ENCODE measurements at places on chromosomes 2 and 18. TPM values are rescaled to one million over a fixed set of nuclear protein-coding genes. Genes with fewer than 3 reads are reported as not detected.

GRCh38 chr2:122515731-122516290, 760.4 kb downstream of the TSN start:
- H3K4me3 ChIP-seq = no peak overlapping the region
- H3K27ac ChIP-seq = no peak overlapping the region
- no peaks in the 10 kb centered on the region for H3K27me3 ChIP-seq
- H3K36me3 ChIP-seq = no peaks in the 10 kb centered on the region
- no peak for DNase-seq

- no peak overlapping the region for H3K27ac ChIP-seq
- no peaks in the 10 kb centered on the region for H3K36me3 ChIP-seq
- H3K4me1 ChIP-seq = peaks cover 49% of the 10 kb centered on the region
- H3K4me3 ChIP-seq = no peak overlapping the region
- H3K27me3 ChIP-seq = no peaks in the 10 kb centered on the region
- DNase-seq = no peak
These were observed 53.9 kb downstream of the IL1R2 start for GRCh38 chr2:102045697-102046096.

DNA sequence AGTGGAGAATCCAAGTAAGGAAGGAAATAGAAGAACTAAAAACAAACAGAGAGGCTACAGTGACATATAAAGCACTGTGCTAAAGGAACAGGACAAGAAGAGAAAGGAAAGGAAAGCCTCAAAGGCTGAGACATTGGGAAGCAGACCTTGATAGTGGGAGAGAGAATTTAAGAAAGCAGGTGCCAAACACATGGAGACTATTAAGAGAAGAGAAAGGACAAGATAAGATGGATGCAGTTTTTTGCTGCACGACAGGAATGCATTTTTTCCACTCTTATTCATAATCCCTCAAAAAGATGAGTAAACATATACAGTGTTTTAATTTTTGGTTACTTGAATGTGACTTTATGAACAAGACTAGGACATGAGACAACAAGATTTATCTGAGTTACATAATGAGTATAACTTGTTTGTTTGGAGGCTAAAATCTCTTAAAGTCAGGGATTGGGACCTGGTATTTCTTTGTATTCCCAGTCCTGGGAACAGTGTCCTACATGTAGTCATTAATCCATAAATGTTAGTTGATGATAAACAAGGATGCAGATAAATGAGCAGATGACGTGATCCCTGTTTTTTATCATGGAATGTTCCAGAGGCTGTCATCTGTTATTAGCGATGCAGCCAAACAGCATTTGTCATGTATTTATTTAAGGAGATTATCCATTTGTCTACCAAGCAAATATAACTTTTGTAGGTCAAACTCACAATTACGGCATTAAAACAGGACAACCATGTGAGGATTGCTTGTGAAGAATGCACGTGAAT, 141.7 kb downstream of the DNER start:
- H3K4me3 ChIP-seq = no peak overlapping the region
- H3K36me3 ChIP-seq = no peaks in the 10 kb centered on the region
- H3K4me1 ChIP-seq = no peaks in the 10 kb centered on the region
- DNase-seq = no peak
- no peak overlapping the region for H3K27ac ChIP-seq
- no peaks in the 10 kb centered on the region for H3K27me3 ChIP-seq

The MYO5B gene
- 0.04 TPM for polyA plus RNA-seq

DNA sequence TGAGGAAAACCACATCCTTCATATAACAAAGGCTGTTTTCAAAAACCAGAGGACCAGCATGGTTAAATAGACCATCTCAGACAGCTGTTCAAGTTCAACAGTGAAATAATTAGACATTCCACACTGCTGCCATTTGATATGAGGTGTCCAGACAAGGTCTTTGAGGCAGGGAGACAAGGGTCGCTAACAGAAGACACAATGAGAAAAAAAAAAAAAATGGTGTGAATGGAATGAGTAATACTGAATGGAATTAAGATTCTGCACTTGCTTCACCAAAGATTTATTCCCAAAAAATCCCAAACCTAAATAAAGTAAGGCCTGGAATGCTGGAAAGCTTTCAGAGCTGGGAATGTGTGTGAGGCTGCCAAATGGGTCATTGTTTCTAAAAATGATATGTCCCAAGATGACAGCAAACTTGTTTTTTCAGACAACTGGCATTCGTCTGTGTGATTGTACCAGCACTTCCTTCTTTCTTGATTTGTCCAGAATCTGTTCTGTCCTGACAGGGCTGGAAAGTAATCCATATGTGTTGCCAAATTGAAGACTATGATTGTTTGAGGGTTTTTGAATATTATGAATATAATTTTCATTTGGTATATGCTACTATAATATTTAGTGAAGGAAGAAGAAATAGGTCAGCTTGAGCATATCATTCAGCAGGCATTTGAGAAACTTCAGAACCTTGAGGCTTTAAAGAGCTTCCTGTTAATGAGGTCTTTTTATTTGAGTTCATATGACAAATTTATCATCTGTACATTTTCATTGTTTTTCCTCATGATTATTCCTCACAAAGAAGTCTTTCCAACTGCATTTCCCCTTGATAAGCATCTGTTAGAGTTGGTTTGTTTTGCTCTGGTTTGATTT, 85.2 kb upstream of the ITGA4 start:
- no peaks in the 10 kb centered on the region for H3K36me3 ChIP-seq
- H3K27ac ChIP-seq = no peak overlapping the region
- H3K27me3 ChIP-seq = no peaks in the 10 kb centered on the region

DNA sequence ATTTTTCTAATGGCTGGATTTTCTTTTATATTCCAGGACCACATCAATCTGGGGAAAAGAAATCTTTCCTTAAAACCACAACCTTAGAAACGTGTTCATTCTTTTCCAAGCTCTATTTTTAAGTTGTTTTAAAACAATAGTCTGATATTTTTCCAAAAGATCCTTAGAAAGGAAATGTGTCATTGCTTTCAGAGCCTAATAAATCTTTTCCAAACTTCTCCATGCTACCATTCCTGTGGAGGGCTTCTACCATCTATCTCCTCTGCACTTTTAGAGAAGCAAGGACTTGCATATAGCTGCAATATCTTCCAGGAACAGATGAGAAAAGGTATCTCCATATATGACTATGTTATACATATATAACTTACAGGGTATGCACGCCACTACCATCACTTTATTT, 21.2 kb downstream of the WDFY1 start:
- H3K4me3 ChIP-seq = no peak overlapping the region
- no peak overlapping the region for H3K27ac ChIP-seq
- H3K36me3 ChIP-seq = no peaks in the 10 kb centered on the region

DNA sequence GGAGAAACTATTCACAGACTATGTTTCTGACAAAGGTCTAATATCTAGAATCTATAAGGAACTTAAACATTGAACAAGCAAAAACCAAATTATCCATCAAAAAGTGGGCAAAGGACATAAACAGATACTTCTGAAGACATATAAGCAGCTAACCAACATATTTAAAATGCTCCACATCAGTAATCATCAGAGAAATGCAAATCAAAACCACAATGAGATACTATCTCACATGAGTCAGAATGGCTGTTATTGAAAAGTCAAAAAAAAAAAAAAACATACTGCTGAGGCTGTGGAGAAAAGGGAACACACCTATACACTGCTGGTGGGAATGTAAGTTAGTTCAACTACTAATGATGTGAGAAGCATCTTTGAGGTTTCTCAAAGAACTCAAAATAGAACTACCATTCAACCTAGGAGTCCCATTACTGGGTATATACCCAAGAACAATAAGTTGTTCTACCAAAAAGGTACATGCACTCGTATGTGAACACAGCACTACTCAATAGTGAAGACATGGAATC, 220.4 kb upstream of the TFPI start:
- no peaks in the 10 kb centered on the region for H3K27me3 ChIP-seq
- no peak overlapping the region for H3K4me3 ChIP-seq
- H3K4me1 ChIP-seq = no peaks in the 10 kb centered on the region
- no peaks in the 10 kb centered on the region for H3K36me3 ChIP-seq

The ALLC gene
- polyA plus RNA-seq = not detected

DNA sequence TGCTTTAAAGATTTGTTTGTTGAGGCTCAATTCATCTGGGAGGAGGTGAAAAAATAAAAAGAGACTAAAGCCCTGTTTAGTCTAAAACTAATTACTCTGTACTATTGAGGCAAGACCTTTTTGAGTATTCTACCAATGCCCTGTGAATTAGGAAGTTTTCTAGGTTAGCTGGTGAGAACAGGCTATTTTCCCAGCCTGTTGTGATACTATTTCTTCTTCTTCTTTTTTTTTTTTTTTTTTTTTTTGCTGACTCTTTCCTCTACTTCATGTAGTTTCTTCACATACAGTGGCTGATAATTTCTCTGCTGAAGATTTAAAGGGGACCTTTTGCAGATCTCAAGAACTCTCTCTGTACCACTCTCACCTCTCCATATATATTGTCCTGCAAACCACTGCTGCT, 8.8 kb upstream of the TMEM87B start:
- no peaks in the 10 kb centered on the region for H3K36me3 ChIP-seq
- no peak for DNase-seq
- no peak overlapping the region for H3K27ac ChIP-seq
- peaks cover 9% of the 10 kb centered on the region for H3K4me1 ChIP-seq

DNA sequence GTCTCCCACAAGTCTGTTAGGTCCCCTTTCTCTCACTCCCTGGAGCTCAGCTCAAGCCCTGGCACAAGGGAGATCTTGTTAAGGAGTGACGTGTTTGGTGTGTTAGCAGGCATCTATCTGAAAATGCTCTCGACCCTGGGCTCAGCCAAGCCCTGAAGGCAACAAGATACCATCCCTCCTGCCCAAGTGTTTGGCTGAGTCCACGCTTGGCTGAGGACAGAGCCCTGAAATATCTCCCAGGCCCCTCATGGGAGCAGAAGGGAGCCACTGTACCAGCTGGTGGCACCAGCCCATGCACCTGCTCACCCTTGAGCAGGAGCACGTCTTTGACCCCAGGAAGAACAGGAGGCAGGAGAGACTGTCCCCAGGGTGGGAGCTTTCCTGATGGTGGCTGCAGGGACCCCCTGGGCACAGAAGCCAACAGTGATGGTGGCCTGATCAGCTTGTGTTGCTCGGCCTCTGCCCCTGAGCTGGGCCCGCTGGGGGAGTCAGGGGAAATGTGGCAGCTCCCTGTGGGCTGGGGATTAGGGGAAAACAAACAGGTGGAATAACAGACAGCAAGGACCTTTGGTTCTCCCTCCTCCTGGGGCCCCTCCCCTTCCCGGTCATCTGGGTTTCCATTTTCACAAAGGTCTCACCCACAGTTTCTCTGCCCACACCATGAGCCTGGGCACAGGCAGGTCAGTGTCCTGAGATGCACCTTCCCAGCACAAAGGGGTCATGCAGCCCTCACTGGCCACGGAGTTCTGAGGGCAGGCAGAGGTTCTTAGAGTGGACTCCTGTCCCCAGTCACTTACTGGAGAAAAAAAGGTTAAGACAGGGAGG, 91.6 kb downstream of the RHOB start:
- no peaks in the 10 kb centered on the region for H3K4me1 ChIP-seq
- H3K4me3 ChIP-seq = no peak overlapping the region
- no peak overlapping the region for H3K27ac ChIP-seq
- DNase-seq = no peak

The PRSS56 gene
- not detected for polyA plus RNA-seq

The EML6 gene
- polyA plus RNA-seq = not detected

DNA sequence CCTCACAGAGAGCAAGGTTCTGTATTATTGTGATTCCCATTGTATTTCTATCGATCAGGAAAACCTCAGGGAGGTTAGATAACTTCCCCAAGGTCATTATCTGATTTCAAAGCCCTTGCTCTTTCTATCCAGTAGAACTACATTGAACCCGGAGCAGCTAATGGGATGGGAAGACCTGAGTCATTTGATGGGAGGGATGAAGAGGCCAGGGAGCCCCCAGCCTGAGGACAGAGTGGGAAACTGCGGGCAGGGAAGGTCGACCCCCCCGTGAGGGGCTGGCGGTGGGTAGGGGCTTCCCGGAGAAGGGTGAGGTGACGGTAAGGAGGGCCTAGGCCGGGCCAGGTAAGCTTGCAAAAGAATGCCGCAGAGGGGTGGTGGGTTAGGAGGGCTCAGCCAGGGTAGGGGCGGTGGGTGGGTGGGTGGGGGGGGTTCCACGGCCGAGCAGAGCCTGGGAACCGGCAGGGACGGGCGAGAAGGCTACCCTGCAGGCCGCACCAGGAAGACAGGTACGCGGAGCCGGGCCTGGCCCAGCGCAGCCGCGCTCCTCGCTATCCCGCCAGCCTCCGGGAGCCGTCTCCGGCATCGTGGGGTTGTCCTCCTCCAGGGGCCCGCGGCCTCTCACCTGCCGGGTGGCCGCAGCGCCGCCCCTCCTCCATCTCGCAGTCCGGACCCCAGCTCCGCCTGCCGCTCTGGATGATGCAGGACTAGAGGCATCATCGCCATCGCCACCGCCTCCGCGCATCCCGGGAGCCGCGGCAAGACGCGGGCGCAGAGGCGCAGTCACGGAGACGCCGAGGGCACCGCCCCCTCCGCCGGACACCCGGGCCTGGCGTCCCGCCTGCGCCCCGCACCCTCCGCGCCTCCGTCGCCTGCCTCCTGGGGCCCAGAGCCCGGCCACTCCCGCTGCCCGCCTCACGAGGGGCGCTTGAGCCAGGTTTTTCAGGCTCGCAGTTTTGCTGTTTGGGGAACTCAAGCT, at the start of gene GPR75:
GPR75 (minus strand) TSS at position 762 of the 976 bp plus-strand sequence. CDS start 5,211 bp downstream, outside the sequence.
- peaks cover 34% of the 10 kb centered on the region for H3K36me3 ChIP-seq
- no peaks in the 10 kb centered on the region for H3K4me1 ChIP-seq
- no peak within 1 kb of the TSS for H3K27ac ChIP-seq
- H3K27me3 ChIP-seq = no peaks in the 10 kb centered on the region
- no peak within 1 kb of the TSS for H3K4me3 ChIP-seq
- DNase-seq = no peak

DNA sequence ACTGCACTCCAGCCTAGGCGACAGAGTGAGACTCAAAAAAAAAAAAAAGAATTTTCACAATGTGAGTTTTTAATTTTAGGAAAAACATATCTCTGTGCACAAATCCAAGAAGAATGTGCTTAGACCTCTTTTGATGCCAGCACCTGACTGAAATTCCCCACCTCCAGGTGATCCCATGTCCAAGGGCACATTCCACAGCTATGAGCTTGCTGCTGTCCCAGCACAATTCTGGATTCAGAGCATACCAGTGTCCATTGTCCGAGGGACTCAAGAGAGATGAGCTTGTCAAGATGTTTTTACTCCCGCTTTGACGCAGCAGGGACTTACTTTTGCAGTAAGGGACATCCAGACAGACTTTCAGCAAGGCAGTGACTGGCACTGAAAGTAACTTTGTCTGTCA, 489.1 kb upstream of the ACVR2A start:
- H3K27ac ChIP-seq = no peak overlapping the region
- H3K27me3 ChIP-seq = no peaks in the 10 kb centered on the region
- no peaks in the 10 kb centered on the region for H3K4me1 ChIP-seq
- no peak for DNase-seq

The PJVK gene
- polyA plus RNA-seq = not detected

GRCh38 chr2:60839126-60839813, 42.1 kb upstream of the REL start:
- no peak overlapping the region for H3K4me3 ChIP-seq
- no peaks in the 10 kb centered on the region for H3K36me3 ChIP-seq
- no peak overlapping the region for H3K27ac ChIP-seq
- no peaks in the 10 kb centered on the region for H3K27me3 ChIP-seq
- H3K4me1 ChIP-seq = peaks cover 19% of the 10 kb centered on the region
- no peak for DNase-seq

GRCh38 chr18:36262971-36263370, 34.5 kb upstream of the FHOD3 start:
- H3K36me3 ChIP-seq = no peaks in the 10 kb centered on the region
- no peak overlapping the region for H3K4me3 ChIP-seq
- no peak overlapping the region for H3K27ac ChIP-seq
- no peaks in the 10 kb centered on the region for H3K4me1 ChIP-seq

All from CD14-positive monocyte (primary cell).